ENCODE measurements at places on chromosomes 6 and 20.

DNA sequence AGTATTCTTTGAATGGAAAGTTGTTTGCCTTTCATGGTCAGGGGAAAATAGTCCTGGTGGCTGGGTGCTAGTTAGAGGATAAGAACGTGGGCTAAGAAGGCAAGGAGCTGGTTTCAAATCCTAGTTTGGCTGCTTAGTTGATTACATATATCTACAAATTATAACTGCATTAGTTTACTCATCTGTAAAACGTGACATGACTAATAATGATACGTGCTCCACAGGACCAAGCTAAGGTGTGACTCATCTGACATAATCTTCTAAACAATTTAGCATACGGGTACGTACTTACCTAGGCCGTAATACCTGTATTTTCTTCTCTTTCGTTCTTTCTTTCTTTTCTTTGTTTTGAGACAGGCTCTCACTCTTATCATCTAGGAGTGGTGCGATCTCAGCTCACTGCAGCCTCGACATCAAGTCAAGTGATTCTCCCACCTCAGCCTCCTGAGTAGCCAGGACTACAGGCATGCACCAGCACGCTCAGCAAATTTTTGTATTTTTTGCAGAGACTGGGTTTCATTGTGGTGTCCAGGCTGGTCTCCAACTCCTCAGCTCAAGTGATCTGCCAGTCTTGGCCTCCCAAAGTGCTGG lies 1274.2 kb upstream of the GJE1 start:
- DNase-seq: no peak

DNA sequence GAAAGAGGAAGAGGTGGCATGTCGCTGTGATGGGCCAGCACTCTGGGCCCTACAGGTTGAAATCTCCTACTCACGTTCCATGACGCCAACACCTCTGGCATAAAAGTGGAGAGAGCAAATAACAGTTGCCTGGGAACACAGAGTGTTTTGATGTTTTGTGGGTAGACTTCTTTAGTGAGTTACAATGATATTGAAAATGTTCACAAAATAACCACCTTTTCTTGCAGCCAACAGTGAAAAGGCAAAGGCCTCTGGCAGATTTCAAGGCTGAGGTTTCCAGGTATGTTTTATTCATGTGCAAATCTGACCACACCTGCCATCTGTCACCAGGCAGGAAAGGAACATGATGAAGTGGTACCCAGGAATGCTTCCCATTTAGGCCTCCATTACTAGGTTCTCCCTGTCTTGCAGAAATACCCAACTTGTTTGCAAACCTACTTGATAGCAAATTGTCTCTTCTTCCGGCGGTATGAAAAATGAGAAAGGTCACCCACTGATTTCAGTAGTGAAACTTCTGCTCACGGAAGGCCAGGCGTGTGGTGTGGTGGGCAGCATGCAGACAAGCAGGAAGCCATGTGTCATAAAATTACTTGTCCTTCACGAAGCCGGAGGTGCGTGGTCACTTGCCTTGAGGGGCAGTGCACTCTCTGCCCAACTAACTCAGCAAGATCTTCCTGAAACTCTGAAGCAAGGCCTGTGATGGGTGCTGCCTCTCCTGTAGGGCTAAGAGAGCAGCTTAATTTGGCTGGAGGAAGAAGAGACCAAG lies 299.1 kb upstream of the PRDM1 start:
- no peak for DNase-seq

GRCh38 chr20:34475979-34476736 lies 40.1 kb upstream of the DYNLRB1 start:
- DNase-seq: peak; percentile 59

- no peak for DNase-seq
These were observed 5.2 kb upstream of the NRSN2 start for GRCh38 chr20:341682-342081.

DNA sequence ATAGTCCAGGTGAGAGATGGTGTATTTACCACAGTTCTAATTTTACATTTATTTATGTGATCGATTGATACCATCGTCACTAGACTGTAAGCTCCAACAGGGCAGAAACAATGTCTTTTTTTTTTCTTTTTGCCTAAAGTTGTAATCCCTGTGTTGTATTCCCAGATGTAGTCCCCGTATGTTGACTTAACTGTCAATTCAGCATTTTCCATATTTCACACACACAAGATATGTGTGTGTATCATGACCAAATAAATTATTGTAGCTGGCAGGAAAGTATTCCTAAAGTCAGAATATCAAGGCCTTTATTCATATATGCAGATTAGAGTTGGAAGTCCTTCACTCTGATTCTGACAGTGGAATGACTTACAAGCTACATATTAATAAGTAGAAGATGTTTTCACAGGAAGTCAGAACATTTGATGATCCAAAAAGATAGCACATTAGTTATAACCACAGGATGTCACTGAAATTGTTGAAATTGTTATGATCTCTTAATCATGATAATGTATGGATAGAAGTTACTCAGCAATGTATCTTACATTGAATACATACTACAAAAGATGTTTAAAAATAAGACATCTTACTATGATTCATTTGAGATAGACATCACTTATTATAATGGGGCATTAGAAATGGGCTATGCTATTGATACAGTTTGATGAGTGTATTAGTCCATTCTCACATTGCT lies 10.6 kb downstream of the RNF182 start:
- no peak for DNase-seq

DNA sequence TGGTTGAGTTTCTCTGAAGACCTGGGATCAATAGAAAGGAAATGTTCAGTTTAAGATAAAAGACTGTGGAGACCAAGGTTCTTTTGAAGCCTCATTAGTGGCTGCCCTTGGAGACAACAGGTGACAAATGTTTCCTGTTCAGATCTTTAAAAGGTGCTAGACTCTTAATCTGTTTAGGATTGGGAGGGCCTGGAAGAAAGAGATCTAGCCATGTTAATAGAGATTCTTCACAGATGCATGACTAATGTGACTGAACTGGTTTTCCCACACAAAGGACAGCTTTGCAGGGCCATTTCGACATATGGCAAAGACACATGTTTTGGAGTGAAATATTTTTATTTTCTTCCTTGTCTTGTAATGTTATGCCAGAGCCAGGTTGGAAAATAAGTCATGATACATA lies 82.2 kb downstream of the WDR27 start:
- no peak for DNase-seq

DNA sequence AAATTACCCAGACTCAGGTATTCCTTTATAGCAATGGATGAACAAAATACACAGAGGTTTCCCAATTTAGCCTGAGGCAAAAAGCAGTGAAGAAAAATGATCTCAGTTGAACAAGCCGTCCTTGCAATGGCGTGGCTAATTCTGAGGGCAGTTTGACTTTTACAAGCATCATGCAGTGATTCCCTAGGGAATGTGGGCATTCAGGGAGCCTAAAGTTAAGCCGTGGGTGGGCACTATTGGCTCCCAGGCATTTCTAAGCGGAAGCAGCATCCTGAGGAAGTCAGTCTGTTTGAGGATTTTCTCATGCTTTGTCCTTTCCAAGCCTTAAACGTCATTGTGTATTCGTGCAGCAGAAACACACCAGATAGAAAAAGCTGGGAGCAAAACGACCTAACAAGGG lies 133.9 kb downstream of the MYLK4 start:
- DNase-seq: no peak

DNA sequence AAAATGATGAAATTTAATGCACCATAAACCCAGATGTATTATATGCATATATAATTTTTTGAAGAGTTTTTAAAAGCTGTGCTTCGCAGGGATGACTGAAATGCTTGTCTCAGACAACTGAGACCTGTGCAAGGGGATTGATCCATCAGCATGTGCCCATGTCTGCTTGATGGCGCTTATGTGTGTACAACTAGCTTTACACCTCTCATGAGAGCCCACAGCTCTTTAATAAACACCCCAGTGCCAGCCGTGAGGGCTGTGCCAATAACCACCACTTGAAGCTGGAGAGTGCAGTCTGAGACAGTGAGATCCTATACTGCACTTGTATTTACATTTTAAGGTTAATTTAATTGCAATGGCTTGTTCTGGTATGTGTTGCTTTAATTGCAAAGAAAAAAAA lies 225.5 kb downstream of the BCKDHB start:
- DNase-seq: no peak

DNA sequence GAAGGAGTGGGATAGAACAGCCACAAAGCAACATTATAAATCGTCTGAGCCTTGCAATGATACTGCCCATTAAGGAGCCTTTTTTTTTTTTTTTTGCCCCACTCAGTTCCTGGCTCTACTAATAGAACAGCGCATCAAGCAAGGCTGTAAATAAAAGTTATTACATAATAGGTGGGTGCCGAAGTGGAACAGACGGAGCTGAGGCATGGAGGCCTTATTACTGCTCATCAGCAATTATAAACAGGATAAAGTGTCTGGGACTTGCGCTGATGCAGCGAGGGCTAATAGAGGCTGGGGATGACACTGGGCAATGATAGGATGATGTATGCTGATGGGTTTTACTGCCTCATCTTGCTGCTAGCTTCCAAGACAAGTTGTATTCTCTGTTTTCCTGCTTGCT lies 272.1 kb downstream of the ZFAND3 start:
- no peak for DNase-seq

GRCh38 chr20:49589747-49590146 lies 21.8 kb upstream of the PTGIS start:
- DNase-seq: no peak

- no peak for DNase-seq
These were observed 202.6 kb downstream of the CD109 start for GRCh38 chr6:73898599-73898998.

DNA sequence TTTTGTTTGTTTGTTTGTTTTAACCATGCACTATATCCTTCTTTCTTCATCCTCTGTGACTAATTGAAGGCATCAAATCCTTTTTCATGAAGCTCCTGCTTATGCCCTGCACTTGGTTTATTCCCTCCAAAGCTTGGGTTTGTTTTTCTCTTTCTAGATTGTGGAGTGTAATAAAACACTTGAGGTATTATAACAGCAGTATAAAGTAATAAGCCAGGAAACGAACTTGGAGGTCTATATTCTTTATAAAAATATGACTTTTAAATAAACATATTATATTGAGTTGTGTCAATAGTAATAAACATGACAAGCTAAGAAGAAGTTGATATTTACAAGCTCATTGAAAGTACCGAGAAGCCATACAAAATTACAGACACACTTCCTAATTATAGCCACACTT lies 659.4 kb downstream of the RFPL4B start:
- DNase-seq: no peak

- DNase-seq: no peak
These were observed 169.0 kb downstream of the TBC1D7 start for GRCh38 chr6:13159300-13159699.

GRCh38 chr20:13294522-13294921 lies 73.4 kb downstream of the ISM1 start:
- no peak for DNase-seq

- no peak for DNase-seq
These were observed 7.3 kb upstream of the COL9A1 start for GRCh38 chr6:70310063-70310694.

DNA sequence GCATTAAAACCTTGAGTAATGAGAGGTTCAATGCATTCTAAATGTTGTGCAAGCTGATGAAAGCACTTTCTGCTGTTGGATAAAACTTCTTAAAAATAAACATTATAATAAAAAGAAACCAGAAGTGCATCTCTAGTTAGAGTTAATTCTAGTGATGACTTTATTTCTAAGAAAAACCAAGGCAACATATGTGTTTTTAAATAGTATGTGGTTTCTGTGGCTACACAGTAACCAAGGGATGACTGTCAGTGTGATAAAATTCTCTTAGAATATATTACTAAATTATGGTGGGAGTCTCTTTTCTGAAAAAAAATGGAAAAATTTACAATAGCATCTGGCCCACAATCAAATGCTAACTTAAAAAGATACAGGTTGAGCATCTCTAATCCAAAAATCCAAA lies 117.0 kb downstream of the ME1 start:
- no peak for DNase-seq

DNA sequence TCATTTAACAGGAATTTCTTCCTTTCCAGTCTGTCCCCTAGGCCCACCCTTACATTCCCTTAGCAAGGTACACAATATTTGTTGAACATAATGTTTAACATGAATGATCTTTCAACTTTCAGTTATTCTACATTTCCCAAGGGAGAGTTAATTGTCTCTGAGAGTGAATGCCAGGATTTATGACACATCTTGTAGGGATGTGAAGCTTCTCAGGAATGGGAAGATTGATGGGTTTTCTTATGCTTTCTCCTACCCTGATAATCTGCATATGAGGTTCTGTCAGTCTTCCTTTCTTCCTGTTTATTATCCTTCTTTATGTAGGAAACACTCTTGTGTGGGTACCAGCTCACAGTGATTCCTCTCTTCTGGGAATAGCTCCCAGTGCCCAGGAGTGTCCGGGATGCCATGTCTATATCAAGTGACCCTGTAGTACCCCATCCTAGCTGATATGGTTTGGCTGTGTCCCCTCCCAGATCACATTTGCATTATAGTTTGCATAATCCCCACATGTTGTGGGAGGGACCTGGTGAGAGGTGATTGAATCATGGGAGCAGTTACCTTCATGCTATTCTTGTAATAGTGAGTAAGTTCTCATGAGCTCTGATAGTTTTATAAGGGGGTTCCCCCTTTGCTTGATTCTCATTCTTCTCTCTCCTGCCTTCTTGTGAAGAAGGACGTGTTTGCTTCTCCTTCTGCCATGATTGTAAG lies 7.1 kb upstream of the FYN start:
- no peak for DNase-seq

DNA sequence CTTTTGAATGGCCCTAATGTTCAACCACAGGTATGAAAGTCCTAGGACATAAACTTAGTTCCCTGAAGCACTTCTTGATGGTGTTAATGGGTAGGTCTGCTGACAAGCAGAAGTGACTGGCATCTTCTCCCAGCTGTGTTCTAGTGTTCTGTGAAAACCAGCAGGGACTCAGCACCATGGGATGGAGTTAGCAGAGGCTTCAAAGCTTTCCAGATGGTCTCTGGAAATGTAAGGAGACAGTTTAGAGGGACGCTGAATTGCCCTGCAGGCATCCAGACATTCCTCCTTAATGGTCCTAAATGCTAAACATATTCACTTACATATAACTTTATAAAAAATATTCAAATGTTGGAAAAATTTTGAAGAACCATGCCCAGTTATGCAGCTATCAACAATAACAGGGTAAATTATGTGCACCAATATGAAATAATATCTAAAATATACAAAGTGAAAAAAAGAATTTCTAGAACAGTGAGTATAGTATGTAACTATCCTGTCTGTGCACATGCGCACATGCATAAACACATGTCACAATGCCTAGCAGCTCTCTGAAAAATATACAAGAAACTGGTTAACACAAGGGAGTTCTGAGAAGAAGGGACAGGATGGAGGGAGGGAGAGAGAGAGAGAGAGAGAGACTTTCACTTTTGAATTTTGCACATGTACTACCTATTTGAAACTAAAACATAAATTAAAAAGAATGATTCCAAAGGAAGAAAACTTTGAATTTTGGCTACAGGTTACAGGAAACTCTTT lies 87.2 kb downstream of the PRDM1 start:
- no peak for DNase-seq

- no peak for DNase-seq
These were observed 72.2 kb upstream of the ZFP64 start for GRCh38 chr20:52263757-52264156.

- no peak for DNase-seq
These were observed 252.6 kb upstream of the CITED2 start for GRCh38 chr6:139627091-139627490.

- DNase-seq: no peak
These were observed 988 bp downstream of the TIAM2 start for GRCh38 chr6:154996016-154996590.

All from right kidney (tissue), 9 donors.